ENCODE measurements at places on chromosomes 7 and 10.

- peak; percentile 87 for DNase-seq
Measured at GRCh38 chr10:97292097-97292861, at the start of gene ARHGAP19. Gene ARHGAP19 (minus strand): TSS chr10:97292637. CDS start chr10:97292627, 10 bp downstream.

DNA sequence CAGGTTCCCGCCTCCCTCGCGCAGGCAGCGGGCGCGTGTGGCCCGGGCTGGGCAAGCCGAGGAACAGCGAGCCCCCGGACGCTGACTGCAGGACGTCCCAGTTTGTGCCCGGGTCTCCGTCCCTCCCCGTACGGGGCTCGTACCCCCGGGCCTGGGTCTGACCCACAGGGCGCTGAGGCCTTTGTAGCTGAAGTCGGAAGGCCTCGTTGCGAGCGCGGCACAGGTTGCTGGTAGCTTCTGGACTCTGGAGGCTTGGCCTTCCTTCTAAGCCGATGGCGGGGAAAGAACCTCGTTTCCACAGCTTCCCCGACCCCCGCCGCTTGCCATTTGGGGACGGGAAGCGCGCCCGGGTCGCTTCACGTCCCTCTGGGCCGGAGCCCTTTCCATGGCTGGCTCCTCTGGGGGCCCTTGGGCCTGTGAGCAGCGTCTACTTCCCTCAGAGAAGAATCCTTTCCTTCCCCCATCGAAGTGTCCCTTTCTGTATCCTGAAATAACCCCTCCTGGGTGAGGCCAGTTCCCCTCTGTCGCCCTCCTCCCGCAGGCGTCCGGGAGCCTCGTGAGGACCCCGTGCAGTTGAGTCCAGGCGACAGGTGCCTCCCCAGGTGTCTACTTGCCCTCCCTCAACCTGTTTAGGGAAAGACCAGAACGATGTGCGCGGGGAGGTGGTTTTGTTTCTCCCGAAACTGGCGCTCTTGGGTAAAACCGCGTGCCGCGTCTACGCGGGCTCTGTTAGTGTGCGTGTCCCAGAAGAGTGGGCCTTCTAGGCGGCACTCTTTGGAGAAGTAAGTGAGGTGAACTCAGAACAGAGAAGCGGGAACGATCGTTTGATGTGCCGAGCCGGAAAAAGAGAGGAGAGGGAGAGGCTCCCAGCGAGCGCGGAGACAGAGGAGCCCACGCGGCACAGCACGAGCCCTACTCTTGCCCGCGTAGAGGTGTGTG, 9.3 kb downstream of the EVX1 start:
- no peak for DNase-seq

- DNase-seq, result no peak
Measured at GRCh38 chr10:100502926-100503494, 16.7 kb downstream of the SEC31B start.

GRCh38 chr7:108063520-108063933, 60.6 kb upstream of the LAMB1 start:
- no peak for DNase-seq

DNA sequence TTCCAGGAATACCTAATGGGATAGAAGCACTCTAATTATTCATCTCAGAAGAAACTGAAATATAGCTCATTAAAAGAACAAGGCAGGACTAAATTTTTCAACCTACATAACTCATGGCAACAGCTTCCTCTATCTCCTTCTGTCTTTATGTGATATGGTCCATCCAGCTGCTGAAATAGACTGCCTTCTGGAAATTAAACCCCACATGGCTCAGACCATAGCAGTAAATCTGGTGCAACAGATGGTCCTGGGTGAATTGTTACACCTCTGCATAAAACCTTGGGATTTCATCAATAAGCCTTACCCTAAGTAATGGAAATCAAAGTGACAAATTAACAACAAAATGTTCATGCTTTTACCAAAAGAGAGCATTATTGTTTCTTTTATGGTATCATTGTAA, 205.6 kb upstream of the CSTF2T start:
- no peak for DNase-seq

DNA sequence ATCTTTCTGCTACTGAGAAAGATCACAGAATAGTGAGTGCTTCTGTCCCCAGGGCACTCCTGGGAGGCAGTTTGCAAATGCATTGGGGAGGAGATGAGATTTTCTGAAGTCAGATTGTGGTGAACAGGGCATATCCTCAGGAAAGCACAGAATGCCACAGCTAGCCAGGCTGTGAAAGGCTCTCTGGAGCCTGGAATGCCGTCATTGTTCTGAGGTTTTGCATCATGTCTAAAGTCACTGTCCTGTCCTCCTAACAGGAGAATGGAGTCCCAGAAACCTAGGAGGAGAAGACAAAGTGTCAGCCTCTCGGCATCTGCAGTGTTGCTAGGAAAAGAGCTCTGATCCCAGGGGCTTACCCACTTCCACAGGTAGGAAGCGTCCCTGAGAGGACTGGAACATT, 69.2 kb upstream of the IGFBP3 start:
- no peak for DNase-seq

GRCh38 chr10:122135251-122136025, 135.7 kb upstream of the BTBD16 start:
- no peak for DNase-seq

DNA sequence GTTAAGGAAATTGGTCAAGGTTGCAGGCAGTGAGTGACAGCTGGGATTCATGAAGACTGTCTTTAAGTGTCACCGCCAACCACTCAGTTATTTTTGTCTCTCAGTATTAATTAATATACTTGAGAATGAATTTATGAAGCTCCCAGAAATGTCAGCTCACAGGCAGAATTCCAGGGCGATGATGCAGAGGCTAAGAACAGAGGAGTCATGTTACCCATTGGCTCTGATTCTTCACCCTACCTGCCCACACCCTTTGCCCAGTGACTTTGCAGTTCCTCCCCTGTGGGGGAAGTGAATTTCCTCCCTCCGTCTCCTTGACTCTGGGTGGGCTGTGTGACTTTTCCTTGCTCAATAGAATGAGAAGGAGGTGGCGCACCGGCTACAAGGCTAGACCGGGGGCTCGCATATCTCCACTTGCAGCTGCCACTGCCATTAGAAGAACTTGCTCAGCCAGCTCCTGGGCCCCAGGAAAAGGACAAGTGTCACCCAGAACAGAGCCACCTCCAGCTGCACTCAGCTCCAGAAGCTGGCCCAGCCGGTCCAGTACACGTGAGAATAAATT, 157.1 kb upstream of the PRKCQ start:
- DNase-seq, result no peak

DNA sequence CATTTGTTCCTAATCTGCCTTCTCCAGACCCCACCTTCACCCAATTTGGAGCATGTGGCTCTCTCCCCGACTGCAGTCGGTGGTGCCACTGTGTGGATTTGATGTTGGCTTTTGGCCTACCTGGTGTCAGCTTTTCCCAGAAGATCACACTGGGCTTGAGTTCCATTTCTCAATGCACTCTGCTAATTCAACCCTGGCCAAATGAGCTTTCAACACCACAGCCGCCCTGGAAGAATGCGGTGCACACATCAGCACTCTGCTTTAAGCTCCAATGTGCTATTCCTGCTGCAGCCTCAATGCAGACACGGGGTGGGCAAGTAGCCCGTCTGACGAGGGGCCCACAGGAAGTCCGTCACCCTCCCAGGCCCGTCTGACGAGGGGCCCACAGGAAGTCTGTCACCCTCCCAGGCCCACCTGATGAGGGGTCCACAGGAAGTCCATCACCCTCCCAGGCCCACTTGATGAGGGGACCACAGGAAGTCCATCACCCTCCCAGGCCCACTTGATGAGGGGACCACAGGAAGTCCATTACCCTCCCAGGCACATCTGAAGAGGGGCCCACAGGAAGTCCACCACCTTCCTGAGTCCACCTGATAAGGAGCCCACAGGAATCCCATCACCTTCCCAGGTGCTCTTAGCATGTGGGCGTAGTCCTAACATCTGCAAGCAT, 64.4 kb downstream of the ASB13 start:
- DNase-seq, result no peak

DNA sequence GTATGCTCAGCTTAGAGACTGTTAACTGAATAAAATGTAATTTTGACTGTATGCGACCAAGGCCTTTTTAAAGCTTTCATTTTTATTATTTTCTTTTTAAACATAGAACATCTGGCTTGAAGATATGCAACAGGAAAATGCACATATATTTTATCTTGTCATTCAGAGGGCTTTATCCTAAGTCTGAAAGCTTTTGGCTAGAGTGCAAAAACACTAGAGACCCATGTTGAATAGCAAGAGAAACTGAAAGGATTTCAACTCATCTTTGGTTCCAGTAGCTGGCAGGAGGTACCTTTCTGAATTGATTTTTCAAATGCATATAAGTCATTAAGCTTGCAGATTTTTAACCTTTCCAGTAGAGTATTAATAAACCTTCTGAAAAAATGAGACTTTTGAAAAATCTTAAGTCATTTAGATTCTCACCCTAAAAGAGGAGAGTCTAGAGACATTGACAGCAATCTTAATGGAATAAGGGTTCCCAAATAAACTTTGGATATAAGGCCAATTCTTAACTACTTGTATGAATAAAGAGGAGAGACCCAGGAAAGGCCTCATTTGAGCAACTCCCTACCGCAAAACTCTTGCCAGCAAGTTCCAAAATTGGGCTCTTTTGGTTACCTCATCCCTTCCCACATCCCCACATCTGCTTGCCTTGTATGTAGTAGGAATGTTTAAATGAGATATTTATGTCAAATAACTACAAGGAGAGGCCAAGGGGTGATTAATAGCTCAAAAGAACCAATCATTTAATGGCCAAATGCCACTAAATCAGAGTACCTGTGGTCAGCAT, 454.4 kb downstream of the HTR7 start:
- DNase-seq, result no peak

DNA sequence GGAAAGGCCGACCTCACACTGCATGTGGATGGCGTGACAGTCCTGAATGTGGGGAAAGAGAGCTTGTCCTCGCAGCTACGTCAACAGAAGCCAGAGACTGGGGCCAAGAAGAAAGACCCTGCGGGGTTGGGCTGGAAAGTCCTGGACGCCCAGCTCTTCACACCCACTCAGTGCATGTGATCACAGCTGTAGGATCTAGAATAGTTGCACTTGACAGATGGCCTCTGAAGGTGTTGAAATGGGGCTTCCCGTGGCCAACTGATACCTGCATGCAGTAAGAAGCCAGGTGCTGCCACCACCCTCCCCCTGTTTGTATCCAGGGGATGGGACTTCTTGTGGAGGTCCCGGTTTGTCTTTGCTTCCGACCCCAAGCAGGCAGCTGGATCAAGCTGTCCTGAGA, 34.1 kb upstream of the OCM2 start:
- DNase-seq, result no peak

- DNase-seq, result no peak
Measured at GRCh38 chr10:99522470-99523250, 10.1 kb upstream of the NKX2-3 start.

- DNase-seq, result no peak
Measured at GRCh38 chr7:454356-455109, 65.1 kb downstream of the PDGFA start.

GRCh38 chr10:124532106-124532641, 70.6 kb downstream of the LHPP start:
- DNase-seq, result no peak

- no peak for DNase-seq
Measured at GRCh38 chr7:122651451-122651850, 47.5 kb downstream of the RNF133 start.

GRCh38 chr10:115844591-115844990, 428.4 kb downstream of the GFRA1 start:
- no peak for DNase-seq

DNA sequence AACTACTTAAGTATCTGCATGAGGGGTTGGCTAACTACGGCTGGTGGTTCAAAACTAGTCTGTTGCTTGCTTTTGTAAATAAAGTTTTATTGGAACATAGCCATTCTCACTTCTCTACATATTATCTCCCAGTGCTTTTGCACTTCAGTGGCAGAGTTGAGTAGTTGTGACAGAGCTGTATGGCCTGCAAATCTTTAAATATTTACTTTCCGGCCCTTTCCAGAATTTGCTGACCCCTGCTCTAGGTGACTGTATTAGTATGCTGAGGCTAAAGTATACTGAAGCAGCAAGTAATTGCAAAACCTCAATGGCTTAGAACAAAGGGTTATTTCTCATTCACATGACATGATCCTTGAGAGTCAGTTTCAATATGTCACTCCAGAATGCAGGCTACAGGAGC, 78.3 kb downstream of the OTUD1 start:
- DNase-seq, result no peak

GRCh38 chr7:47326220-47326619, 255.7 kb downstream of the TNS3 start:
- DNase-seq, result no peak

DNA sequence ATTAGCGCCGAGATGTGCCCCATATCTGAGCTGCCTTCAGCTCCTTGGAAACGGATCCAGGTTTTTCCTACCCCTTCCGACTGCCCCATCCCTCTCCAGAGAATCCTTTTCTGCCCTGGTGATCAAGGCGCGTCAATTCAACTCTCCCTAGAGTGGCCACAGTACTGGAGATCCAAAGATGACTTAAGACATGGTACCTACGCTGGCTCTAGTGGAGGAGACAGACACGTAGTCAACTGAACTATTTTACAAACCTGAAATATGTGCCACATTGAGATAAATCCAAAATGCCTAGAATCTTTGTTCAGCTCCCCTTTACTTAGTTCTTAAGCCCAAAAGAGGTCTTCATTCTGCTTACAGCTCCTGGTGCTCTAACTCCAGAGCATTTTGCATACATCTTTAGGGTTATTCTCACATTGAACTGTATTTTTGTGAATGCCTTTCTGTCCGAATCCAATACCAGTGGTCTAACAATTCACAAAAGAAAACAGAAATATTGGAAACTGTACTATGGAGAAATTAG, 444 bp upstream of the TNPO3 start:
- no peak for DNase-seq

GRCh38 chr10:30811276-30812017, 181.9 kb upstream of the LYZL2 start:
- DNase-seq, result no peak

DNA sequence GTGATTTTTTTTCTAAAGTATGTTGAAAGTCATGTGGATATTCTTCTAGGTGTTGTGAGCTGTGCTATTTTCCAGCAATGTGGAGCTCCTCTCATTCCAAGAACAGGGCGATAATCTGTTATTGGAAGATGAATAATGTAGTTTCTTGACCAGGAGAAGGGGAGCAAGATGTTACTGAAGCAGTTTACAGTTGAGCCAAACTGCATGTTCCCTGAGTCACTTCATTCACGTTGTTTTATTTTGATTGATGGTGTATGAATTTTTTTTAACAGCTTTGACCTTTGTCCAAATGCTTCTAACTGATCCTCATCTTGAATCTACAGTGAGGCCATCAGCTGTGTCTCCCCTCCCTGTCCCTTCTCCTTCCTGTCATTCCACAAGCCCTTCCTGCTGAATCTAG, 277.1 kb upstream of the KLF6 start:
- no peak for DNase-seq

Data from NK-92 treated with Interleukin-12 subunit alpha and Interleukin-12 subunit beta, amount 100 ng/mL, for 24 hours (cell line).